IPS DF 19.7 (cell line): ENCODE measurements at places on chromosomes 3 and 15.

DNA sequence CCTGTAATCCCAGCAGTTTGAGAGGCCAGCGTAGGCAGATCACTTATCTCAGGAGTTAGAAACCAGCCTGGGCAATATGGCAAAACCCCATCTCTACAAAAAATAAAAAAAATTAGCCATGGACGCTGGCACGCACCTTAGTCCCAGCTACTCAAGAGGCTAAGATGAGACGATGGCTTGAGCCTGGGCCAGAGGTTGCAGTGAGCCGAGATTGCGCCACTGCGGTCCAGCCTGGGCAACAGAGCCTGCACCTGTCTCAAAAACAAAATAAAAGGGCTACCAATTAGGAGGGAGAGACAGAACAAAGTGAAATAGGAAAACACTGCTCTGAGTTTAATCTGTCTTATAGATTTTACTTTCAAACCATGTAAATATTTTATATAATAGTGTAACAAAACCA lies 33.8 kb downstream of the MSL2 start:
- DNase-seq, result no peak

DNA sequence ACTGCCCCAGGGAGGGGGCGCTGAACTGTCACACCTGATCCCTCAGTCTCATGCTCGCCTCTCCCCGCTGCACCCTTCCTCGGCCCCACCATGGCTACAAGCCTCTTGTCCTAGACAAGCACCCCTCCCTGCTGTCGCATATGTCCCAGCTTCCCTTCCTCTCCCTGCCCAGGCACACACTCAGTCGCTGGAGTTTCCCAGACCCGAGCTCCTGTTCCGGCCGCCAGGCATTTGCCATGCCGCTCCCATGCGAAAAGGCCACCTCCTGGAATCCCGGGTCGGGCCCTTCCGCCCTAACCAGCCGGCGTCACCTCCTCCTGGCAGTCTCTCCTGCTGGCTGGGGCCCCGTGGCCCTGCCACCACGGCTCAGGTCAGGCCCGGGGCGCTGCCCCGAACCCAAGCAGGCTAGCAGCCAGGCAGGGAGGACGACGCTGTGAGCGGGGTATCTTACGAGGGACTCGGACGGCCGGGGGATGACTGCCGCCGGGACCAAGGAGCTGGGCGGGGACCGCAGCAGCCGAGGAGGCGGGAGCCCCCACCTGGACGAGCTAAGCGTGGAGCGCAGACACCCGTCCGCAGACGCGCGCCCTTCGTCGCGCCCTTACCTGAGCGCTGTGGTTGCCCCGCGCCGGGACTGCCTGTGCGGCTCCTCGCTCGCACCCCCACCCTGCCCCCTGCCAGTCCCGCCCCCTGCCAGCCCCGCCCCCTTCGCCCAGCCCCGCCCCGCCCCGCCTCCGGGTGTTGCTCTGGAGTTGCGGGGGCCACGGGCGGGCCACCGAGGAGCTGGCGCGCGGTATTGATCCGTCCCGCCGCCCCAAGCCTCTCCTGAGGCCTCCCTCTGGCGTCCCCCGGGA lies at the start of gene ALS2CL:
TSS of gene ALS2CL (minus strand) at position 642 of the 854 bp plus-strand sequence. CDS start 4,239 bp downstream, outside the sequence.
- DNase-seq, result no peak

DNA sequence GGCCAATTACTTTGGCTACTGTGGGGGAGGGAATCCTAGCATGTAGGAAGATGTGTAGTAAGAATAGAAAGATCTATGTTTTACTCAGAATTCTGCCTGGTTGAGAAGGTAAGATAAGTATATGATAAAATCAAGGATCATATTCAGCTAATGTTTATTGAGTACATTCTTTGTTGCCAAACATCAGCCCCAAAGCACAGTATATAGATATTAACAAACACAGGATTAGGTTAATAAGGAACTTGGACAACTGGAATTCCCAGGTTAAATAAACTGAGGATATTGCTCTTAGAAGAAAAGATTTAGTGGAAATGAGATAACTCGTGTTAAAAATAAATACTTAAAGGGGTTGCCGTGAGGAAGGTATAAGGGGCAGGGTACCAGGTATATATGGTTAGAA lies 129.6 kb downstream of the FILIP1L start:
- no peak for DNase-seq

DNA sequence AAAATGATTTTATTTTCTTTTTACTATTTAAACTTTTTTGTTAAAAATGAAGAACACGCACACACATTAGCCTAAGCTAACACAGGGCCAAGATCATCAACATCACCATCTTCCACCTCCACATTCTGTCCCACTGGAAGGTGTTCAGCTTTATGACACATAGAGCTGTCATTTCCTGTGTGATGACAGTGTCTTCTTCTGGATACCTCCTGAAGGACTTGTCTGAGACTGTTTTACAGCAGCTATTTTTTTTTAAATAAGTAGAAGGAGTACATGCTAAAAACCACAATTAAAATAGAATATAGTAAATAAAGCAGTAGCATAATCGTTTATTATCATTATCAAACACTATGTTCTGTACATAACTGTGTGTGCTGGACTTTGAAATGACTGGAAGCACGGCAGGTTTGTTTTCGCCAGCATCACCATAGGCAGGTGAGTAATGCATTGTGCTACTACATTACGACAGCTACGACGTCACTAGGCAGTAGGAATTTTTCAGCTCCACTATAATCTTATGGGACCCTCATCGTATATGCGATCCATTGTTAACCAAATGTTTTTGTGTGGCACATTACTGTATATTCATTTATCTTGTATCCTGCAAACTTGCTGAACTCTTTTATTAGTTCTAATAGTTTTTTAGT lies 72.8 kb downstream of the KLF15 start:
- DNase-seq, result no peak

- DNase-seq, result no peak
Measured at GRCh38 chr3:21645121-21645897, 105.7 kb downstream of the ZNF385D start.

DNA sequence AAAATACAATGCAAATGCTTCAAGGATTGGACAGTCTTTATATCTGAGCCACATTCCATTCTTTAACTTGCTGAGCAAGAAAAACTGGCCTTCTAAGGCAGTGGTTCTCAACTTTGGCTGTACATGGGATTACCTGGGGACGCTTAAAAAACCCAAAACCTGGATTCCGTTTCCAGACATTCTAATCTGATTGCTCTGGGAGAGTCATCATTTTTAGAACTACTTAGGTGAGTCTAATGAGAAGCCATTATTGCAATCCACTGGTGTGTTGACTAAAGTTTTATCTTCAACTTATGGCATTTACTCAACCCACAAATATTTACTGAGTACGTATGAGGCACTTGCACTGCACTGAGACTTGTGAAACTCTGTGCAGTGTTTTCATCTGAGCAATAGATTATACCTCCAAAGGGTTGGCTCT lies 195.7 kb upstream of the ATP11B start:
- DNase-seq, result no peak

GRCh38 chr15:40285554-40286011 lies 2.7 kb upstream of the ANKRD63 start:
- DNase-seq, result no peak

DNA sequence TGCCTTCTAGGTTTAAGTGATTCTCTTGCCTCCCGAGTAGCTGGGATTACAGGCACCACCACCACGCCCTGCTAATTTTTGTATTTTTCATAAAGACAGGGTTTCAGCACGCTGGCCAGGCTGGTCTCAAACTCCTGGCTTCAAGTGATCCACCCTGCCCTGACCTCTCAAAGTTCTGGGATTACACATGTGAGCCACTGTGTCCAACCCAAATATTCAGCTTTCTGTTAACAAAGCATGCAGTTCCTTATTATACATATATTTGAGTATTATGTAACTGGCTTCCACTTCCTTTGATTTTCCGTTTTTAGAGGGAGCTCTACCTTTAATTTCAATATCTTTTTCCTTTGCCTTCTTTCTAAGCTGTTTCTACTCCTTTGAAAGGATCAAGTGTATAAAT lies 26.1 kb downstream of the TSC22D2 start:
- no peak for DNase-seq

DNA sequence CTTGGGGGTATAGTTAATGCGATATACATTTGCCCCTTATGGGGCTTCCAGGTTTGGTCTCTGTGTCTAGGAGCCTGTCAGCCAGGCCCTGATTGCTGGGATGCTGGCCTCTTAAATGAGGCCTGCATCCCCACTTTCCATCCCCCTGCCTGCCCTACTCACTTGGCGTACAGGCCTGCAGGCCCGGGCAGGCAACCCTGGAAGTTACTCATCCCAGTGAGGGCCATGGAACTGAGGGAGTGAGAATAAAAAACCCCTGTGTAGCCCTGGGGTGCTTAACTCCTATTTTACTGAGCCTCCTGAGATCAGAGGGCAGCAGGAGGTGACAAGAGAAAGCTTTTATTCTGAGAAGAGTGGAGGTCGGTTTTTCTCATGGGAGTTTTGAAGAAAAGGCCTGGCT lies 2.0 kb downstream of the DISP2 start:
- no peak for DNase-seq

GRCh38 chr15:81418444-81418843 lies 44.4 kb upstream of the TMC3 start:
- DNase-seq, result no peak

GRCh38 chr3:31561891-31562290 lies 29.2 kb downstream of the STT3B start:
- DNase-seq, result no peak

- DNase-seq, result no peak
Measured at GRCh38 chr15:71111181-71111565, 4.1 kb upstream of the THSD4 start.

GRCh38 chr15:39936187-39936586 lies 2.3 kb downstream of the EIF2AK4 start:
- DNase-seq, result no peak

DNA sequence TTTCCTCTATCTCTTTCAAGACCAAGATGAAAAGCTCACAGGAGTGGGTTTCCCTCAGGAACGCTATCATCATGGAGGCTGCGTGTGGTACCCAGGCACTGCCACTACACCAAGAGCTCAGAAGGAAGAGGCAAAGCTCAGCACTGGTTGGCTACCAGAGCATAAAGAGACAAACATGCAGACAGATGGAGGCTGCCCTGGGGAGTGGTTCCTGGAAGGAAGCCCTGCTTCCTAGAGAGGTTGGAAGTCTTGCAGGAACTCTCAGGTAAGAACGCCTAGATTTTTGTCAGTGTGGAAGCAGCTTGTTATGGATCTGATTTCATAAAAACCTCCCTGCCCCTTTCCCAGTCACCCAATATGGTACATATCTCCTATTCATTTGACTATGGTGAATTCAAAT lies 49.9 kb upstream of the ADCY5 start:
- no peak for DNase-seq

DNA sequence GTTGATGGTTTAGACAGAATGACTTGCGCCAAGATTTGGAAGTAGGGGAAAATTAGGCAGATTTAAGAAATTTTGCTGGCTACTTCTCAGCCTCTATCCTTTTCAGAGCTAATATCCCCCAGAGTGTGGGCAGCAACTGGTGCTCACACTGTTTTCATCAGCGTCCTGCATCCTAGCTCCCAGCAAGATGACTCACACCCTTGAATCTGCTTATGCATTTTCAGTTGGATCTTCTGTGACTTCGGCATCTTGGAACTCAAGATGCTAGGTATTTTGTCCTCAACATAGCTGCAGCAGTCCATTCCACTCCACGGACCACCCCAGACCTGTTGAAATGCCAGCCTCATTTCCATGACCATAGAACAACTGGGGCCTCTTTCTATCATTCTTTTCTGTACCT lies 336.1 kb upstream of the NR2F2 start:
- no peak for DNase-seq

- no peak for DNase-seq
Measured at GRCh38 chr3:118932822-118933558, 101.7 kb downstream of the IGSF11 start.

DNA sequence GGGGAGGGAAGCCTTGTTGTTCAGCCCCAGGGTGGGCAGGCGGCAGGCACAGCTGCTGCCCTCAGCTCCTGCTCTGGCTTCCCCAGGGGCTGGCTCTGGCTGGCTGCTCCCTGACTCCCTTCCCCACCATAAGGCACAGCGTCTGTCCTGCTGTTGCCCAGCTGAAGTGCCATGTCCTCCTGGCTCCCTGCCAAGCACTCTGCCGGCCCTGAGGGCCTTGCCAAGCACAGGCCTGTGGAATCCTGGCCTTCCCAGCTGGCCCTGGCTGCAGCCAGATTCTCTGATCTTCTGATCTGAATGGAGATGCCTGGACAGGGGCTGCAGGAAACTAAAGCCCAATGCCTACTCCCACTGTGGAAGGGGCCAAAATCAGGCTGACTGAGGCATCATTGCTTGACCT lies 1.1 kb downstream of the IQCF6 start:
- no peak for DNase-seq

- DNase-seq, result no peak
Measured at GRCh38 chr3:112973325-112974177, 1.4 kb downstream of the CD200R1 start.

GRCh38 chr3:112807685-112808084 lies 39.0 kb downstream of the CD200R1L start:
- DNase-seq, result no peak

GRCh38 chr3:51962854-51963530 lies 4.3 kb downstream of the PCBP4 start:
- DNase-seq, result no peak

- DNase-seq, result no peak
Measured at GRCh38 chr15:93164409-93164808, 75.4 kb upstream of the RGMA start.

DNA sequence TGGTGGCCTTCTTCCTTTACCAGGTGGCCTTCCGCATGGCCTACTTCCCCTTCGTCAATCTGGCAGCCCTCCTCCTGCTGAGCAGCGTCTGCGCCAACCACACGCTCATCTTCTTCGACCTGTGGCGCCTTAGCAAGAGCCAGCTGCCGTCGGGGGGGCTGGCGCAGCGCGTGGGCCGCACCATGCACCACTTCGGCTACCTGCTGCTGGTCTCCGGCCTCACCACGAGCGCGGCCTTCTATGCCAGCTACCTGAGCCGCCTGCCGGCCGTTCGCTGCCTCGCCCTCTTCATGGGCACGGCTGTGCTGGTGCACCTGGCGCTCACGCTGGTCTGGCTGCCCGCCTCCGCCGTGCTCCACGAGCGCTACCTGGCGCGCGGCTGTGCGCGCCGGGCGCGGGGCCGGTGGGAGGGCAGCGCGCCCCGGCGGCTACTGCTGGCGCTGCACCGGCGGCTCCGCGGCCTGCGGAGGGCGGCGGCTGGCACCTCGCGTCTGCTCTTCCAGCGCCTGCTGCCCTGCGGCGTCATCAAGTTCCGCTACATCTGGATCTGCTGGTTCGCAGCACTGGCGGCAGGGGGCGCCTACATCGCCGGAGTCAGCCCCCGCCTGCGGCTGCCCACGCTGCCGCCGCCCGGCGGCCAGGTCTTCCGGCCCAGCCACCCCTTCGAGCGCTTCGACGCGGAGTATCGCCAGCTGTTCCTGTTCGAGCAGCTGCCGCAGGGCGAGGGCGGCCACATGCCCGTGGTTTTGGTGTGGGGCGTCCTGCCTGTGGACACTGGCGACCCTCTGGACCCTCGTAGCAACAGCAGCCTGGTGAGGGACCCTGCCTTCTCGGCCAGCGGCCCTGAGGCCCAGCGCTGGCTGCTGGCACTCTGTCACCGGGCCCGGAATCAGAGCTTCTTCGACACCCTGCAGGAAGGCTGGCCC lies 9.9 kb downstream of the DISP2 start:
- peak; percentile 79 for DNase-seq

- no peak for DNase-seq
Measured at GRCh38 chr3:131474115-131474514, 28.7 kb downstream of the MRPL3 start.
